ENCODE measurements at places on chromosomes 2 and 18.

GRCh38 chr2:149037851-149038250 is 648 bp upstream of the LYPD6B start:
- no peak for DNase-seq

GRCh38 chr2:207768866-207769596 is 675 bp downstream of the FZD5 start:
- no peak for DNase-seq

DNA sequence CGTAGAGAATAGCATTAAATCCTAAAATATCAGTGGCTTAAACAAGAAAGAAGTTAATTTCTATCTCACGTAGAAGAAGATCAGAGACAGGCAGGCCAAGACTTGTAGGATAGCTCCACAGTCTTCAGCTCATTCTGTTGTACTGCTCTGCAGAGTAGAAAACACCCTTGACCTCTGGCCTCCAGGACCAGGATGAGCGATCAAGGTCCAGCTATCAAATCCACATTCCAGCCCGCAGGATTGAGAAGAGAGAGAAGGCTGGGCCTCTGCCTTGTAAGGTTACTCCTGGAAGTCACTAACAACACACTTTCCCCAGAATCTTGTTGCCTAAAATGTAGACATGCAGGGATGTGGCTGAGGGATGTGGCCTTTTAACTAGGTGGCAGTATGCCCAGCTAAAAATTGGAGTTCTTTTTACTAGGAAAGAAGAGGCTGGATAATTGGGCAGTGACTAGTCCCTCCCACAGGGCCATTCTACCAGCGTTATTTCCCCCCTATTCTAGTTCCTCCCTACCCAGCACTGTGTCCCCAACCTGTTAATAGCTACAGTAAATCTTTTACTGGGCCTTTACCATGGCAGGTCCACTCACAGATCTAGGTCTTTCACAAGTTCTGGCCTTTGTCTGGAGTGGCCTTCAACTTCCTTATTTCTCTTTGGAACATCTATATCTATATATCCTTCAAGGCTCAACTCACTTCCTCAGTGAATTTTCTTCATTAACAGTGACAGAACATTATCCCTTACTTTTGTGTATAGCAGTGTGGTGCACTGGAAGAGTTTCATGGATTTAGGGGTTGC is 165.0 kb downstream of the DIS3L2 start:
- no peak for DNase-seq

GRCh38 chr2:105127289-105127915 is 89.5 kb downstream of the MRPS9 start:
- DNase-seq, result no peak

- no peak for DNase-seq
These were observed 45.4 kb upstream of the SMIM21 start for GRCh38 chr18:75472906-75473305.

DNA sequence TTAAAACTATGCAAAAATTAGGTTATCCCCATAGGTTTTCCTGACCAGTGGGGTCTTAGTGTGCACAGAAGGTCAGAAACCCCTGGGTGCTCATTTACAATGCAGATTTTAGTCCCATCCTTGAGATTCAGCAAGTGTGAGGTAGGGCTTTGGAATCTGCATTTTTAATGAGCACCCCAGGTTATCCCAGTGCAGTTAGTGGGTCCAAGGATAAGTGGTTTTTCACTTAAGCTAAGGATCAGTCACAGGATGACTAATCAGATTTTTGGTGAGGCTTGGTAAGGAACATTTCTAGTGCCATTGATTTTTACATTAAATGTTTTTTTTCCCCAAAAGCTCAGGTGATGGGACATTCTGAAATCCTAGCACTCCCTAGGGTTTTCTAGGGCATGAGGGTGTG is 50.7 kb upstream of the MGAT5 start:
- DNase-seq, result no peak

DNA sequence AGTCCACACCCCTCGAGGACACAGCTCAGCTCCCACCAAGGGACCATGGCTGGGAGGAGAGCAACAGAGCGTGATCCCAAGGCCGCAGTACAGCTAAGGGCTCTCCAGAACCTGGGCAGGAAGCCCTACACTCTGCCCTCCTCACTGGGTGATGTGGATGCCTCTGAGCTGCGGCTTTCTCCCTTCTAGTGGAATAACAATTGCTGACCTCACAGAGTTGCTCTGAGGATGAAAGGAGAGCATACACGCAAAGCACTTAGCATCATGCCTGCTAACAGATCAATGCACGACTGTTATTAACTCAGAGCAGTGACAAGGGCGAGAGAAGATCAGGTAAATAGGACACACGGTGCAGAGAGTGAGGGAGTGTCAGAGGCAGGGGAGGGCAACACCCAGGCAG is 74.2 kb downstream of the ZFP36L2 start:
- peak; percentile 25 for DNase-seq

GRCh38 chr2:205473791-205474190 is 208.5 kb upstream of the NRP2 start:
- no peak for DNase-seq

- DNase-seq, result no peak
These were observed 102.8 kb downstream of the RNF144A start for GRCh38 chr2:7020059-7020458.

DNA sequence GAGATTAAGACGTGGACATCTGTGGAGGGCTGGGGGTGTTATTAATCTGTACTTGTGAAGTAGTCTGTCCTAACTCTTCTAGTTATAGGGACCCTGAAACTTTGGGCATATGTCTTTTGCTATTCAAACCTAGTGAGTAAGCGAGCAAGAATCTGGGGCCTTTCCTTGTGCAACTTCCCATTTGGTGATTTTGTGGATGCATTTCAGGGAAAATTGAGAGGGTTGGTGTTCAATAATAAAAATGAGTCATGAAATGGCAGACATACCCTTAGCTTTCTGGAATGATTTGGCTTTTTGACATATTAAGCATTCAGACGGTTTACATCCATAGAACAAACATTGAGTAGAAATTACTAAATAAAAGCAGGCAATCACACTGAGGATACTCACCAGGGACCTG is 17.0 kb downstream of the COL4A4 start:
- no peak for DNase-seq

- DNase-seq, result no peak
These were observed 19.8 kb downstream of the FAM171B start for GRCh38 chr2:186713691-186714090.

GRCh38 chr2:186575302-186575701 is 14.6 kb upstream of the ITGAV start:
- DNase-seq, result no peak

- peak; percentile 71 for DNase-seq
These were observed 22.8 kb upstream of the DNAH6 start for GRCh38 chr2:84493514-84493913.

DNA sequence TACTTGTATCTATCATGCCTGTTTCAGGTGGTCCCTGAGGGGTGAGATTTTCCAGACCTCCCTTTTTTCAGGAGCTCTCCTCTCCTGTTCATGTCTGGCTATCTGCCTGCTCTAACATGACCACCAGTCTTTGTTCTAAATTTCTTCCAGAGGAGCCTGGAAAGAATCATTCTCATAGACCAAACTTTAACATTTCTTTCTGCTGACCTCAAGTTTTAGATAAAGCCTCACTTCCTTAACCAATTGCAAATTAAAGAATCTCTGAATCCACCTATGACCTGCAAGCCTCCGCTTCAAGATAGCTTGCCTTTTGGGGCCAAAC is 97.6 kb downstream of the TEX51 start:
- no peak for DNase-seq

GRCh38 chr2:195472501-195473234 is 184.4 kb upstream of the SLC39A10 start:
- DNase-seq, result no peak

DNA sequence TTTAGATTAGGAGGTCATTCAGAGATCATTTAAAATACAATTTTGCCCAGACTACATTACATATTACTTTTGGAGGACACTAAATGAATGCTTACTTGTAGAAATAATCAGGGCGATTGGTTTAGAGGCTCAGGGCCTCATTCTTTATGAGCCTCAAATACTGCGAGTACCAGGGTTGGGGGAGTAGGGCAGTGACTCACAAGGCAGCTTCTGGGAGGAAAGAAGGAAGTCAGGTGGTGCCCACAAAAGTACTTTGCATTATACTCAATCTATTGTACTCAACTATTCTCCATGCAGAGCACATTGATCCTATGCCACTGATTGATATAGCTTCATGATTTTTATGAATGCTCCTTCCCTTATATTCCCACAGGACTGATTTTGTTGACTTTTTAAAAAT is 166.9 kb downstream of the SOCS6 start:
- DNase-seq, result no peak

DNA sequence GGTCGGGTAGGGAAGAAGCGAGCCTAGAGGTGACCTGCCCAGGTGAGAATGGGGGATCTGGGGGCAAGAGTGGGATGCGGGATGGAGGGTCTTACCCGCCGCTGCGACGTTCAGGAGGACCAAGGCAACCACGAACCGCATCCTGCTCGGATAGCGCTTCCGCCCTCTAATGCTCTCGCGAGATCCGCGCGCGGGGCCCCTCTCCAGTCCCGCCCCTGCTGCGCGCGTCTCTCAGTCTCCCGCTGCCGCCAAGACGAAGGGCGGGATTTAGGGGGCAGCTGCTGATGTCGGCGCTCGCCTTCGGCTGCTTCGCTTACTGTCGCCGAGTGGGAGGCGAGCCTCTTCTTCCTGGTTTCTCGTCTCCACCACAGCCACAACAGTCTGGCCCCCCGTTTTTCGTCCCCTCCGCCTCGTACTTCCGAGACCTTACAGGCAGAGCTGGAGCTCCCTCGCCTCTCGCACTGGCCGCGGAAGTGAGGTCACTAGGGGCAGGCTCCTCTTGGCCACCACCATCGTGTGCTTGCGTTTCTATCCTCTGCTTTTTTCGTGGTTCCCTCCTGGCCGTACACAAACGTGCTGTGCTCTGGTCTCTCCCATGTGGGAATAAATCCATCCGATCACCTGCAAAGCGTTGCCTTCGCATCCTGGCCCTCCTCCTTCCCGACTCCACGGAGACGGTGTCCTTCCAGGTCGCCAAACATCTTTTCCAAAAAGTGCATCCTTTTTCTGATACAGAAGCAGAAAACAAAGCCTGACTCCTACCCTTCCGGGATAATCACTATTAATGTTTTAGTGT is at the start of gene TGOLN2:
Gene TGOLN2 (minus strand): TSS at position 168 of the 796 bp plus-strand sequence. CDS start 27 bp downstream, at position 141.
- peak; percentile 87 for DNase-seq

DNA sequence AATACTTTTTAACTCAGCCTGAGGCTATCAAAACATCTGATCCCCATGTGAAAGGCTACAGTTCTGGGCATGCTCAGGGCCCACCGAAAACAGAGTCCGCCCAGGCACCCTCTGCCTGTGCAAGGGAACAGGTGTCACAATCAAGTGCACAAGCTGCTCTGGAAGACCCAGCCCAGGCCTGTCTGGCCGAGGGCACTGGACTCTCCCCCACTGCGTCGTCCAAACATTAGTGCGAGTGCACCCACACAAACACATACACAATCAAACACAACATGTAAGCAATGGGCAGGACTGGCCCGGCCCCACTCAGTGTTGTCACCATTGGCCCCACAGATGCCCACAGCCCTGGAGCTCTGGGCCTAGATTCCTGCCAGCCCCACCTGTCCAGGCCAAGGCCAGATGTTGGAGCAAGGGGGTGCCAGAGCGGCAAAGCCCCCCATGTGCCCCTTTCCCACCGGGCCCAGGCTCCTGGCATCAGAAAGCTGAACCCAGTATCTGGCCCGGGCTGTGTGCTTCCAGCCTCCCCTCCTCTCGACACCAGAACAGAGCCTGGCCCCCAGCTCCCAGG is 617 bp upstream of the ALPG start:
- DNase-seq, result no peak

DNA sequence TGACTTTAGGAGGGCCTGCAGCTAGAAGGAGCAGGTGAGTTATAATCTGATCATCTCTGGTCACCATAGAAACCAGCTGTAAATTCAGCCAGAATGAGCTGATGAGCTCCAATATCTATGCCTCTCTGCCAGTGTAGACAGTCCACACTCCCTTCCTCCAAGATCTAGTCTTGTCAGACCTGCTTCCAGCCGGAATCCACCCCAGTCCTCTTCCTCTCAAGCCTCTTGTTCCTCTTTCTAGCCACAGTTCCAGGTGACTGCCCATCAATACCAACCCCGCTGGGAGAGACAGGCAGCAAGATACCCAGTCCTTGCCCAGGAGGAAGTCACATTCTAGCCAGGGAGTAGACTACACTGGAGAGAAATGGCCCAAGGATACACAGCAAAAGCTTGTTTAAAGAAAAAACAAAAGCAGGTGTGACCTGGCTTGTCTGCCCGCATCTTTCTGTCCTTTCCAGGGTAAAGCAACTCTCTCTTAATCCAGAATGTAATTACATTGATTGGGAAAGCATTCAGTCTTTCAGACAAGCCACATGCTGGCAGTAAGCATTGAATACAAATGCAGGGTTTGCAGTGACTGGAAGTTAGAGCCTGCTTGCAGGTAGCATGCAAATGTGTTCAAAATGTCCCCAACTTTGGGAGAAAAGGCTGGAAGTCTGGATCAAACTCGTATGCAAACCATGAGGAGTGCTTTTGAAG is 9.0 kb upstream of the SLC35F6 start:
- no peak for DNase-seq

GRCh38 chr18:55996717-55997116 is 408.7 kb upstream of the TCF4 start:
- no peak for DNase-seq

GRCh38 chr18:24704946-24705630 is 244.7 kb downstream of the HRH4 start:
- no peak for DNase-seq

DNA sequence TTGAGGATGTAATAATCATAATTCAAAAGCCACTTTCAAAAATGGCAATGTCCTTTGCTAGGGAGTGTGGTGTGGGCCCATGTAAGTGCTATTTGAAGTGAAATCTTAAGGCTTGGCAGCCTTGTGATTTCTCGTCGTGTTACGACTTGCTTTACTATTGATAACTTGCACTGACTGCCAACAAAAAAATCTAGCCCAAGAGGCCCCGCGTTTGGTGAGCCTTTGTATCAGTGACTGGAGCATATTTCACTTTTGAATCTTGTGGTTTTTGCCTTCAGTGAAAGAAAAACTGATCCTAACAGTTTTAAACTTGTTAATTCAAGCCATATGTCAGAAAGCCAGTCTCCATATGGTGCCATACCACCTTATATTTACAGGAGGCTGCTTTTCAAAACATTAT is 248.0 kb downstream of the TMEM182 start:
- DNase-seq, result no peak

DNA sequence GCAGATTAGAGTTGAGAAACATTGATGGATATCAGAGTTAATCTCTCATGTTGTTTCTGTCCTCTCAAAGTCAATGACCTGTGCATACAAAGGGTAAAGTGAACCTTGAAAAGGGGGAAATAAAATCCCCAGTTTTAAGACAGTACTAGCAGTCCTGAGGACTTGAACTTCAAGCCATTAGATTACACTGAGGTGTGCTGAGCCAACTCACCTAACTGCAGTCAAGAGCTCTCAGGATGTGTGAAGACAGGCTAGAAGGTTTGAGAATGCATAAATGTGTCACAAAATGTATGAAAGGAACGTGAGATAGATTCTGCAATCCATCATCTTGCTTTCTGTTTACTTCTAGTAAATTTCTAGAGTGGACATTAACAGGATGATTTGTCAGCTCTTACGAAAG is 35.5 kb downstream of the DOCK10 start:
- DNase-seq, result no peak
